ENCODE measurements at places on chromosomes 3 and 15. TPM values are rescaled to one million over a fixed set of nuclear protein-coding genes. Genes with fewer than 3 reads are reported as not detected.

LRTM1 gene
- not detected for polyA plus RNA-seq

TMEM108 gene
- 53.2 TPM for polyA plus RNA-seq

DNA sequence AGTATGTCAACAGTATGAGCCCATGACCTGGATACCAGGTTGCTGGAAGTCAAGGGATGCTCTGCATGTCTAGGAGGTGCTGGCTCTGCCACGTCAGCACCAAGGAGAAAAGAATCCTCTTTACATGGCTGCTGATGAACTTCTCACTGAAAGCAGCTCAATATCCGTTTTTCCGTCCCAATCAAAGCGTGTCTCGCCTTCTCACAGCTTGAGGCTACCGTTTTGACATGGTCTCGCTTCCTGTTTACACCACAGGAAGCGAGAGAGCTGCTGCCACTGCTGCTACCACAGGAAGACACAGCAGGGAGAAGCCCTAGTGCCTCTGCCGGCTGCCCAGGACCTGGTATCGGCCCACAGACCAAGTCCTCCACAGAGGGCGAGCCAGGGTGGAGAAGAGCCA lies 27.3 kb downstream of the STARD5 start:
- DNase-seq = peak; percentile 84

DNA sequence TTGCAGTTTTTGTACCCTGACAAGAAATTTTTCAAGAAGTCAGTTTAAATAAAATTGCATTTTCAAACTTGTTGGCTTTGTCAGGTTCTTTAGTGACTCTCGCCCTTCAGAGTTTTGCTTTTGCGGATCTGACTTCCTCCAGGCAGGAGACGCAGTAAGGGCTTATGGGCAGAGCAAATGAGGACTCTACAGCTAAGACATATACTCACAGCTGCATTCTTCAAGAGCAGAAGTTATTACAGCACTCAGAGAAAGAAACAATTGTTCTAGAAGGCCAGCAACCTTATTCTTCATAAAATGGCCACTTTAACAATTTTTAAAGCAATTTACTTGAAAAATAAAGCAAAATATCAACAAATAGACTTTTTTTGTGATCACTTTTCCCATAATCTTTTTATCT lies 438.8 kb upstream of the THRB start:
- DNase-seq = no peak

ZNF445 gene
- polyA plus RNA-seq = 29.3 TPM

DNA sequence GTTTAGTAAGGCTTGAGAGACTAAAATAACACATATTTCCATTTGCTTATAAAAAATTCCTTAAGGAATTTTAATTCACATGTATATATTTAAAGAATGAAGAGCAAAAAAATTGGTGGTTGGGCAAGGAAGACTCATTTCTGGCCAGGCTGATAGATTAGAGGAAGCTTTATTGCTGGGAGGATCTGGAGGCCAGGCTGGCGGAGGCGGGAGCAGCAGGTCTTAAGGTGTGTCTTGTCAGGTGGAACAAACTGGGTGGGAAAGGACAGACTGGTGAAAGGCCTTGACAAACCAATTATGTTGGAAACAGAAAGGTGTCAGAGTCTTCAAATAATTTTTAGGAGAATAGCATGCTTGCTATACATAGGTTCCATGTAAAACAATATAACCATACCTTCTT lies 124.7 kb downstream of the EPHA3 start:
- DNase-seq = no peak

GPR176 gene
- 2.6 TPM for polyA plus RNA-seq

DNA sequence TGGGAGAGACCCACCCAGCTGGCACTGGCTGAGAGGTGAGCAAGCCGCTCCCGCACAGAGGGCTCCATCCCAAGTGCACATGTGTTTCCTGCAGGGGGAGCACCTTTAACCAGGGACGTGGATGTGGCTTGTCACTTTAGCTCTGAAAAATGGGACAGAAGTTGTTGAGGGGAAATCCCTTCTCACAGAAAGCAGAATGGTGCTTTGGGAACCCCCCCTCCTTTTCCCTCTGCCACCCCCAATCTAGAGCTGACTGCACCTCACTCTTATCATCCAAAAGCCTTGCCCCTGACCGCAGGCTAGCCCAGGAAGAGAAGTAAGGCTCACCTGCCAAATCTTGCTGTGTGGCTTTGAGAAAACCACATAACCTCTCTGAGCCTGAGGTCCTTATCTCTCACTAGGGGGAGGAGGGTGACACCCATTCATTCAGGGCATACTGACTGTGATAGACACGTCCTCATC lies 77.9 kb downstream of the RPN1 start:
- no peak for DNase-seq
